NCI-H1694 (cell line): ENCODE measurements at places on chromosomes 2 and 18.

DNA sequence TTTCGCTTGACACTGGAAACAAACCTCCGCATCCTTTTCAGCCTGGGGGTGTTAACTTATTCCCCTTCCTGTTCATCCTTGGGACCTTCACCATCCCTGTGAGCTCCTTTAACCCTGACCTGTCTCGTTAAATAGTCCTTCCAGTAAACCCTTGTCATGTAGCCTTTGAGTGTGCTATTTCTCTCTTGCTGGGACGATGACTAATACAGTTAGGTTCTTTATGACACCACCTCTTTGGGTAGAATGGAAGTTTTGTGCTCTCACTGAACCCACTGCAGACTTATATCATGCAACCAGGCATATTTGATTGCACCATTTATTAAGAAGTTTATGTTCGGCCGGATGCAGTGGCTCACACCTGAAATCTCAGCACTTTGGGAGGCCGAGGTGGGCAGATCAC is 40.5 kb upstream of the GAREM1 start:
- DNase-seq: no peak

DNA sequence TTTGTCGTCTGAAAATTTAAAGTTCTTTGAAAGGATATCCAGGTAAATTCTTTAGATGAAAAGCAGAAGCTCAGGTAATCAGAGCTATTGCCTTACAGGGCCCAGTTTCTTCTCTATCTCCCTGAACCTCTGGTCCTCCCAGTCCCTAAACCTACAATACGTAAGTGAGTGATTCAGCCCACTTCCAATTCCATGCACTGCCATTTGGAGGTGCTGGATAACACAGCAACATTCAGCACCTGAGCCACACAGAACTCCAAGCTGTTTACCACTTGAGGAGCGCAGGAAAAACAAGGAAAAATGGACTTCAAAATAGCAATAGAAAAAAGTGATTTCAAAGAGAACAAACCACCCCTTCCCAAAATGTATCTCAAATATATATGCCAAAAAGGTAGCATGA is 105.0 kb upstream of the DNAJC10 start:
- DNase-seq: no peak

DNA sequence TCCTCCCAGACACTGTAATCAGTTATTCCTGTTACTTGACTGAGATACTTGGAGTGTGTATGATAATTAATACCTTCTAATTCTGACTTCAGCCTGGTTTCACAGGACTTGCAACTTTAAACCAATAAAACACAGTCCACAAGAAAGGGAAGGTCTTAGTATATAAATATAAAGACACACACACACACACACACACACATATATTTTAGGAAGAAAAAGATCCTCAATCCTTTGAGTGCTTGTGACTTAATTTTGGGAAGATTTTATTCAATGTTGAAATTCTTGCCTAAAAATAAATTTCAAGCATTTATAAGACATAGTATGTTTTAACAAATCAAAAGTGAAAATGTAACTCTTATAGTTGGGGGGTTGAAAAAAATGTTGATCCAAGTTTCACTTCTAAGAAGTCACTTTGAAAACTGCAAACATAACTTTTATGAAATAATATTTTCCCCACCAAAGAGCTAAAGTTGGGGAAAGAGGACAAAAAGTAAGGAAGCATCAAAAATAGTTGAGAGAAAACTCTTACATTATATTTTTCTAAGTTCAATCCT is 824 bp upstream of the VPS54 start:
- DNase-seq: no peak

- no peak for DNase-seq
Observed at GRCh38 chr2:44250376-44250775, 24.9 kb upstream of the SLC3A1 start.

DNA sequence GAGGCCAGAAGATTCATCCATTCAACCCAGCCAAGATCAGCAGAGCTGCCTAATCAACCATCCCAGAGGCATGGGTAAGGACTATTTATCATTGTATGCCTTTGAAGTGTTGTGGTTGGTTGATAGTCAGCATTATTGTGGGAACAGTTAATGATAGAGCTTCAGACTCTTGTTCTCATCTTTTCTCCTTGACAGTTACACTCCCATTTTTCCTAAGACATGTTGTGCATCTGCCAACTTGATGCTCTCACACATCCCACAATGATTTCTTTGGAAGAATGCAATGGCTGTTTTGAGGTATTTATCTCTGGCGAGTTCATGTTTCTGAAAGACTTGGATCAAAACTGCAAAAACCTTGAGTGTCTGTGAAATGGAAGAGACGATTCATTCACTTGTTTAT is 55.4 kb downstream of the FASTKD2 start:
- no peak for DNase-seq

GRCh38 chr2:343355-343754 is 55.5 kb upstream of the ALKAL2 start:
- no peak for DNase-seq

- DNase-seq: no peak
Observed at GRCh38 chr18:43830947-43831346, 553.7 kb upstream of the SYT4 start.

GRCh38 chr2:214816008-214816533 is 6.6 kb upstream of the BARD1 start:
- DNase-seq: no peak

DNA sequence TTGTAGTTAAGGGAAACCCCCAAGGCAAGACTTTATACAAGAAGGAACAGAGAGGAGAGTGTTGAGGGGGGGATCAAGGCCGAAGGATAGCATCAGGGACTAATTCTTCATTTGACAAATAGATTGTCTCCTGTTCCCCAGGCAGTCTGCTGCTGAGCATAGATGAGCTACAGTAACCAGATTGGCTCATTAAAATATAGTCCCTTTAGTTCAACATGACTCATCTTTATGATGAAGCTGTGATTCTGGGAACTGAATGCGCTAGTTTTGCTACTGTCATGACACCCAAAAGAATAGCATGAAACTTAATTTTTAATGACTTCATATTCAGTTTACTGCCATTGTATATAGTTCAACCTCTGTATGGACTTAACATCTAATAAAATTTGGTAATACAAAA is 35.5 kb downstream of the TMEFF2 start:
- DNase-seq: no peak

DNA sequence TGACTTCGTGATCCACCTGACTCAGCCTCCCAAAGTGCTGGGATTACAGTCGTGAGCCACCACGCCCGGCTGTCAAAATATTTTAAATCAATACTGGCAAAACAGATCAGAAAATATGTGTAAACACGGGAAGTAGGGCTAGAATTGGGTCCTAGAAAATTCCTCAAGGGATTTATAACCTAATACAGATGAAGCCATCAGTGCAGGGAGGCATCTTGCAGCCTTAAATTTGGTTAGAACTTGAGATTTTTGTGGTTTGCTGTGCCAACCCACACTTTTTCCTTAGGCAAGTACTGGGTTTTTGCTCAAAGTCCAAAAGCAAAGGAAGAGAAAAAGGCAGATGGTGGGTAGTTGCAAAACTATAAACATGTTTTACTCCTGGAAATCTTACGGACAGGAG is 33.7 kb upstream of the NFE2L2 start:
- no peak for DNase-seq

GRCh38 chr18:56563568-56563967 is 74.8 kb downstream of the TXNL1 start:
- no peak for DNase-seq

DNA sequence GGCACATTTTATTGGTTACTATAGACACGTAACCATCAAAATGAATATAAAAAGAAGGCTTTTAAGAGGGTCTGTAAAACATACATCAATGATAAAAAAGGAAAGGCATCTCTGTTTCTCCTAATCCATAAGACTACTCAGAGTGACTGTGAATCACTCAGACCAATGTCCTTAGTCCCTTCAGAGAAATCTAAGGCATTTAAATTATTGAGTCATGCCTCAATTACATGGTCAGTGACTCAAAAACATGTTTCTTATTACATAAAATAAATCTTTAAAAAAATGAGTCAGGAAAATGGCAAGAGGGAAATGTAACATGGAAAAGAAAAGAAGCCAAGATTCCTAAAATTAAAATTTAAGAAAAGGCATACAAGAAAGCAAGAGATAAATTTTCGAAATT is 146.6 kb downstream of the ERBB4 start:
- DNase-seq: no peak

- DNase-seq: no peak
Observed at GRCh38 chr2:70560442-70560841, 6.8 kb upstream of the TGFA start.

DNA sequence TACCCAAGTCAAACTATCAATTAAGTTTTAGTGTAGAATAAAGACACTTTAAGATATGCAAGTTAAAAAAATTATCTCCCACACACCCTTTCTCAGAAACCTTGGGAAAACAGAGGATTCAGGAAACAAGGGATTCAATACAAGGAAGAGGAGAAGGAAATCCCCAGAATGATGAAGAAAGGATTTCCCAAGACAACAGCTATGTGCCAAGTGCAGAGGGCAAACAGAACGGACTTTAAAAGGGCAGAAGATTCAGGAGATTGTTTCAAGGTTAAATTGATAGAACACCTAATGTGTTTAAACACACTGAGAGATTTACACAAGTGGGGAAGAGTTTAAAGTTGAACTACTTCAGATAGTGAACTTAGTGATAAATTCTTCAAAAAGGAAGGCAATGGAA is 71.5 kb upstream of the EPAS1 start:
- no peak for DNase-seq

DNA sequence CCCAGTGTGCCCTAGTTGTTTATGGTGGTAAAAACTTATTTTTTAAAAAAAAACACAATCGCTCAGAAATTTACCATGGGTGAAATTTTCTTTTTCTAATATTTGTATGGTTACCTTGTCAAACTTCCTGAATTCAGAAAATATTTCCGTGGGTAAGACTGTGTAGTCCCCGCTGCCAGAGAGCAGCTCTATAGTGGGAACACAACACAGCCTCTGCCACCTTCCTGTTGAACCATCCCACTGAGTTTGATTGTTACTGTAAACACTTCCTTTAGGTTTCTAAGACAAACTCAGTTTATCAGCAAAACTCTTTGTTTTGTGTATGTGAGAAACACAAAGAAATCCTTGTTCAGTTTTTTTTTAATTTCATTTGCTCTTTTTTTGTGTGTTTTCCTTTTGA is 17.9 kb downstream of the DNAH6 start:
- no peak for DNase-seq

DNA sequence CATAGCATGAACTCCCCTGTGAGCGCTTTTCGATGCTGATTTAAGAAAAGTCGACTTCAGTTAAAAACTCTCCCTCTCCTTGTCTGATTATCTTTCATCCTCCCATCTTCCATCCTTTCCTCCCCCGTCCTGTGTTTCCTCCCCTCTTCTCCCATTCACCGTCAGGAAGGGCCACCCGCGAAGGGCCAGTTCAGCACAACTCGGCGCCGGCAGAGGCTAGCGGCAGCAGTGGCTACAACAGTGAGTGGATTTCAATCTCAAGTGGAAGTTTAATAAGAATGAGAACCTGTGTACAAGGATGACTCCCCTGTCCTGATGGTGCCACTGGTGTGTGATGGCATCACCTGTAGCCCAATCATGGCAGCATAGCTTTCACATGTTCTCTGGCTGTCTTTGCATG is 106.9 kb downstream of the PRKRA start:
- DNase-seq: no peak

- DNase-seq: no peak
Observed at GRCh38 chr18:25604894-25605597, 253.1 kb upstream of the ZNF521 start.

DNA sequence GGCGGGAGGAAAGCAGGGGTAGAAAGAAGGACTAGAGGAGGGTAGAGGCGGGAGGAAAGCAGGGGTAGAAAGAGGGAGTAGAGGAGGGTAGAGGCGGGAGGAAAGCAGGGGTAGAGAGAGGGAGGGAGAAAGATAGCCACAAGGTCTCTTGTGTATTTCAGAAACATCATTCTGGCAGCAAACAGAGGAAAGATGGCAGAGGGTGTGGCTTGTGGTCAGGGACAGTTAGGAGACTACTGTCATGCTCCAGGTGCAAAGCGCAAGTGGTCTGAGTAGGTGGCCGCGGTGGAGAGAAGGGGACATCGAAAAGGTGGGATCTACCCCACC is 82.4 kb upstream of the TAF1B start:
- DNase-seq: no peak

DNA sequence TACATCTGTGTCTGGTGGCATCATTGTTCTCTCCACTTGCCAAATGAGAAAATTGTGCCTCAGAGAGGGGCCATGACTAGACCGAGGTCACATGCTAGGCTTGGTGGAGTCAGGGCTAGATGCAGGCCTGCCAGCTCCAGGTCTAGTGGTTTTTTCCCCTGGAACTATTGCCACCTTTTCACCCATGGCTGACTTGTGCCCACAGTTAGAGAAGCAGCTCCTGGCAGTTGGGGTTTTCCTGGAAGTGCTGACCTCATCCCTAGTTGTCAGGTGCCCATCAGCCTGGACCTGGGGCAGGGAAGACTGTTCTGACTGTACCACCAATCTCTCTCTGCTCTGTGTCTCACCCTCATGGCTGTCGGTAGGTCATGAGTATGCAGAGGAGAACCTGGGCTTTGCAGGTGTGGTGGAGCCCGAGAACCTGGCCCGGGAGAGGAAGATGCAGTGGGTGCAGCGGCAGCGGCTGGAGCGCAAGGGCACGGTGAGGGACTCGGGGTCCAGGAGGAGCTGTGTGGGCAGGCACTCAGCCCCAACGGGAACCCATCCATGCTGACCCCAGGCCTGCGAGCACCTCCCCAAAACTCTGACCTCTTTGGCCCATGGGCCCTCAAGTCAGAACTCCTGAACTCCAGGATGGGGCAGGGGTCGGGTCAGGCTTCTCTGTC is 12.4 kb upstream of the CATIP start:
- DNase-seq: no peak

GRCh38 chr18:26468931-26469340 is 79.4 kb downstream of the KCTD1 start:
- DNase-seq: peak; percentile 15

GRCh38 chr2:118146315-118147283 is 58.3 kb downstream of the INSIG2 start:
- DNase-seq: no peak

GRCh38 chr2:20432714-20433113 is 14.2 kb upstream of the RHOB start:
- no peak for DNase-seq

GRCh38 chr2:26174691-26175465 is 2.0 kb downstream of the GAREM2 start:
- no peak for DNase-seq

- no peak for DNase-seq
Observed at GRCh38 chr2:171822525-171823322, 71.3 kb downstream of the SLC25A12 start.
